ENCODE measurements at places on chromosomes 12 and 14. TPM values are rescaled to one million over a fixed set of nuclear protein-coding genes. Genes with fewer than 3 reads are reported as not detected.

DNA sequence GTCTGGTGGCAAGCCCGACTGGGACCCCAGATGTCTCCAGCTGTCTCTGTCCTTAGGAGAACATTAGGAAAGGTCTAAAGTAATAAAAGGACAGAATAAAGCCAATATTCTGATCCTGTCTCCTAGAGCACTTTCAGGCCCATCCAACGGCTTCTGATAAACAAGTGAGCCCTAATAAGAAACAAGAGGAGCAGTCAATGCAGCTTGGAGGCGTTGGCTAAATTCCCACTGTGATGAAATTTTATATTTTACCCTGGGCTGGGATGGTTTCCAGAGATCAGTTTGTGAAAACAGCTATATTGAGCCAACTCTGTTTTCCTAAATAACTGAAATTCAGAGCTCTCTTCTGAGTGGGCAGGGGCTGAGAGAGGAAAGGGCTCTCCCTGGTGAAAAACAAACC is 55.5 kb upstream of the SRRM4 start:
- DNase-seq, result no peak

GRCh38 chr14:75023108-75023507 is 20.4 kb downstream of the EIF2B2 start:
- no peak for DNase-seq

Gene GDF11
- polyA plus RNA-seq, result 17.4 TPM

DNA sequence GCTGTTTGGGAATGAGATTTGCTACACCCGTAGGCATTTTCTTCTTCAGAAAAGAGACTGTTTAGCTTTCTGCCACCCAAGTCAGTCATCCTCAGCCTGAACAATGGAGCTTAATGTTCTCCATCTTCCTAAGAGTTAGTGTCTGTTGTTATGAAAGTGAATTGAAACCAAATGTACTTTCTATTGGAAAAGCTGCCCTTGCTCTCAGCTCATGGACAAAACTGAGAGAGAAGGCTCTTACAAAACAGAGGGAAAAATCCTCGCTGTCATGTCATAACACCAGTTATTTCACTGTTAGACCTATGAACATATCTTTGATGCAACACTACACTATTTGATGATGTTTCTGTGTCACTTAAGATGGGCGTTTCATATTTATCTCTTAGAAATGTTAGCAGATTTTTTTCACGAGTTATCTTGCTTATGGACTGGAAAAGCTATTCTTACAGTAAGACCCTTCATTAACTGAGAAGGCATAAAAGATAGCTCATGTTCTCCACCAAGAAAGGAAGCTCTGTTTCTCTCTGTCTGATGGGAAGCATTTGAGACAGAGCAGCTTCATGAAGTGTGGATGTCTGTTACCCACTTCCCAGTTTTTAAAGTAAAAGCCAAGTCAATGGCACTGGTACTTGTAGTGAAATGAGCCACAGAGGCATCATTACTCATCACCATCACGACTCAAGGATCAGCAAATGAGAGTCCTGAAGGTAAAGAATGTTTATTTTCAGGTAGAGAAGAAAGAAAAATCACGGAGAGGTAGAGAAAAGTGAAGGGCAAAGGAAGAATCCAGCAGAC is 483.9 kb downstream of the ZFP36L1 start:
- DNase-seq, result no peak

GRCh38 chr12:109943811-109944210 is 43.7 kb downstream of the TCHP start:
- DNase-seq, result no peak

DNA sequence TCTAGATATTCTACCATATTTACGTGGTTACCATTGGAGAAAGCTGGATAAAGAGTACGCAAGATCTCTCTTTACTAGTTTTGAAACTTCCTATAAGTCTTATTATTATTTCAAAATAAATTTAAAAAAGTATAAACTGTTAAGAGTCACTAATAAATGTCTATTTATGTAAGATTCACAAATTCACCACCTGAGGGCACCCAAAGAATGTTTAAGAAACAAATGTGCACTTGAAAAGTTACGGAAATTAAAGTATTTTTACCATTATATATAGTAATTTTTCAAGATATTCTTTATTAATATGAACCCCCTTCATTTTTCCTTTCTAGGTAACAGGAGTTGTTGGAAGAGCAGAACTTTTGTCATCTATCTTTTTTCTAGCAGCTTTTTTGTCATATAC is 11.9 kb downstream of the TMTC3 start:
- no peak for DNase-seq

DNA sequence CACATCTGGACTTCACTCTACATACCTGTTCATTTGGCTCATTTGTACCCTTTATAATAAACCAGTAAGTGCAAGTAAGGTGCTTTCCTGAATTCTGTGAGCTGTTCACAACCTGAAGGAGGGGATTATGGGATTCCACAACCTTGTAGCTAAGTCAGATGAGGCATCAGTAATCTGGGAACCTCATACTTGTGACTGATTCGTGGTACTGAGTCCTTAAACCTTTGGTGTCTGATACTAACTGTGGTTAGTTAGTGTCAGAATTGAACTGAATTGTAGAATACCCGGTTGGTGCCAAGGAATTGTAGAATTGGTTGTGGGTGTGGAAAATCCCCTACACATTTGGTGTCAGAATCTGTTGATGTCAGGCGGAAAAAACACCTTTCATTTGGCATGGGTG is 83.4 kb downstream of the TMX1 start:
- no peak for DNase-seq

GRCh38 chr12:28787151-28787550 is 361.9 kb upstream of the FAR2 start:
- DNase-seq, result no peak

- no peak for DNase-seq
Observed at GRCh38 chr14:61485661-61486060, 164.3 kb downstream of the PRKCH start.

DNA sequence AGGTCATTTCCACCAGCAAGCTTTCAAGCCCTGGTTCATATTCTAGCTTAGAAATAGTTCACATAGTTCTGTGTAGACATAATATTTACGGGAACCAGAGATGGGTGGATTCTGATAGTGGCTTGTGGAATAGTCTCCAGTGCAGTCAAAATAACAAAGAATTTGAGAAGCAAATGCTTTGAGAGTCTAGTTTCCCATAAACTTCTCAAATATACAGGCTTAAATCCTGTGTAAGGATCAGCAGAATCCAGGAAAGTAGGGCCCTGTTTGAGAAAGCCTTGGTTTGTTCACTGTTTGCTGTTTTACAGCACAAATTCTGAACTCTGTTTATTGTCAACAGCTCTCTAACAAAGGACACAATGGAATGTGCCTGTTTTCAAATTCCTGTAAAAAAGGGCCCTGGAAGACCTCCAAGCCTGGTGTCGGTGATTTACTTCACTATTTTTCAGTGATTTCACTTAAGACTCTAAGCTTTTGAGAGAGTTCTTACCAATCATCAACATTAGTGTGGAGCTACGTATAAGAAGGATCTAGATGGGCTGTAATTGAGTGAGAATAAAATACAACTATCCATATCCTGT is 11.4 kb upstream of the FOS start:
- peak; percentile 59 for DNase-seq

DNA sequence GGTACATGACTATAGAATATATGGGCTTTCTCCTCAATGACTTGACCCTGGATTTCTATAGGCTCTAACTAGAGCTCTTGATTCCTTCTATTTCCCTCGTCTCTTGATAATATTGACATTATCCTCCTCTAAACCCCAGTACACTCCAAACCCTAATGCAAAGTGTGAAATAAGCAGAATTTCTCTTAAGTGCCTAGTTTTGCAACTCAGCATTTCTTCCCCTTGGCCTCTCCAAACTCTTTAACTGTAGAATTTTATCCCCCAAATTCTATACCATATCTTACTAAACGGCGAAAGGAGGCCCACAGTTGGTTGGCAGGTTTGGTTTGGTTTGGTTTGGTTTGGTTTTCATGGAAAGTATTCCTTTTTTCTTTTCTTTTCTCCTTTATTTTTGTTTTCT is 498.7 kb downstream of the CCER1 start:
- DNase-seq, result no peak

- DNase-seq, result no peak
Observed at GRCh38 chr12:73598626-73599025, 939.0 kb upstream of the ATXN7L3B start.

Gene RBP5
- 22.5 TPM for polyA plus RNA-seq

DNA sequence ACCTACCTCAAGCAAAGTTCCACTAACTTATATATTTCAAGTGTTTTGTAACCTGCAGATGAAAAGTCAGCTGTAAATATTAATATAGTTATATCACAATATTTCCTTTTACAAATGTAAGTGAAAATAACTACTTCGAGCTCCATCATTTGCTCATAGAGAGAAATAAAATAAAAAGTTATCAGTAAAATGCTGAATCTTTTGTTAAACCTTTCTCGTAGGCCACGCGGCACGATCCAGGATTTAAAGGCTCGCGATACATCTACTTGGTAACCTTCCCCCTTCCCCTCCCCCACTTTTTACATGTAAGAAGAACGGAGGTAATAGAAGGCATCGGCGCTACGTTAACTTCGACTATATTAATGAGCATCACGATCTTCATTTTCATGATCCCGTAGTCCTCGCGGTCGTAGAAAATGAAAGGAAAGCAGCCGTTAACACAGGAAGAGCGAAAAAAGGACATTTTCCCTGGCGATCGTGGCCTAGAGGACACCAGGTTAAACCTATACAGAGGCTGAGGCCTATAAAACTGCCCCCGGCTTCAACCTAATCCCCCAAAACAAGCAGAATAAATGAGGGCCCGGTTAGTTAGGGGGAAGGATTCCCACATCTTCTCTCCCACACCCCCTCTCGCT is 508 bp downstream of the HNRNPC start:
- DNase-seq, result peak; percentile 71

DNA sequence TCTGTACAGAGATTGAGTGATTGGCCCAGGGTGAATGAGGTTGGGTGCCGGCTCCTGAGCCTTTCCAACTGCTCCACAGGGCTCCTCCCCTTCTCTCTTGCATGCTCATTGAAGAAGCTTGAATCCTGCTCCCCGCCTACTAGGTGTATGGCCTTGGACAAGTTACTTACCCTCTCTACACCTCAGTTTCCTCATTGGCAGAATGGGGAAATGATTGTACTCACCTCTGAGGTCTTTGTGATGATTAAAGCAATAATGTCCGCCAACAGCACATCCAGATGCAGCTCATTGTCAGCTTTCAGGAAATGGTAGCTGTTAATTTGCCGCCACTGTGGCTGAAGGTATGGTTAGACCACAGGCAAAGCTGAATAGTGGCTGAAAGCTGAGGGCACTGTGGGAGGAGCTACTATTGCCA is 174.1 kb downstream of the CRADD start:
- DNase-seq, result no peak

DNA sequence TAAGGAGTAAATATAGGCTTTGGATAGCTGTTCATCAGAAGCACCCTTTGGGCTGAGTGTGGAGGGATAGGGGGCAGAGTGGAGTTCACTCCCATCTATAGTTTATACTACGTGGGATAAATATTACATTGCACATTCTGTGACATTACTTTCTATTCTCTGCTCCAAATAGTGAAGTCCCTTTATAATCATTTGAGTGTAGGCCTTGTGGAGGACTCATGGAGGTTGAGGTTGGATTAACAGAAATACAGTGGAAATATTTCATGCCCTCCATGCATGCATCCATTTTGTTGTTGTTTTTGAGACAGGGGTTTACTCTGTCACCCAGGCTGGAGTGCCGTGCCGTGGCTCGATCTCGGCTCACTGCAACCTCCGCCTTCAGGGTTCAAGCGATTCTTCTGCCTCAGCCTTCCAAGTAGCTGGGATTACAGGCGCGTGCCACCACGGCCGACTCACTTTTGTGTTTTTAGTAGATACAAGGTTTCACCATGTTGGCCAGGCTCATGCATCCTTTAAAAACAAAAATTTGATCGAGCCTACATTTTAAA is 1.4 kb downstream of the CHPT1 start:
- DNase-seq, result no peak

DNA sequence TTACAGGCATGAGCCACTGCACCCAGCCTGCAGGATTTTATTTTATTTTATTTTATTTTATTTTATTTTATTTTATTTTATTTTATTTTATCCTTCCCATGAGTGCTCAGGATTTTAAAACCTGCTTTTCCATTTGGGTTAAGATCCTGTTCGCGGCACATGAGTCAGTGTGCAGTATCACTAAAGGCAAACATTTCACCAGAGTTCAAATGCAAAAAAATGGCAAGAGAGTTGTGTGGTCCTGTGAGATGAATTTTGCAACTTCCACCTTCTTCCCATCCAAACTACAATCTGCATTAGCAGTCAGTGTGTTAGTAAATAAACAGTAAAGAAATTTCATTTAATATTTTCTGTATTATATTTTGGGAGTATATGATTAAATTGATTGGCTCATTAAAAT is 29.0 kb downstream of the MOAP1 start:
- no peak for DNase-seq

- peak; percentile 25 for DNase-seq
Observed at GRCh38 chr12:3726456-3726855, 26.5 kb downstream of the CRACR2A start.

Gene ALKBH2
- polyA plus RNA-seq, result 25.5 TPM

GRCh38 chr14:64704743-64705380 is 638 bp downstream of the PLEKHG3 start:
- no peak for DNase-seq

DNA sequence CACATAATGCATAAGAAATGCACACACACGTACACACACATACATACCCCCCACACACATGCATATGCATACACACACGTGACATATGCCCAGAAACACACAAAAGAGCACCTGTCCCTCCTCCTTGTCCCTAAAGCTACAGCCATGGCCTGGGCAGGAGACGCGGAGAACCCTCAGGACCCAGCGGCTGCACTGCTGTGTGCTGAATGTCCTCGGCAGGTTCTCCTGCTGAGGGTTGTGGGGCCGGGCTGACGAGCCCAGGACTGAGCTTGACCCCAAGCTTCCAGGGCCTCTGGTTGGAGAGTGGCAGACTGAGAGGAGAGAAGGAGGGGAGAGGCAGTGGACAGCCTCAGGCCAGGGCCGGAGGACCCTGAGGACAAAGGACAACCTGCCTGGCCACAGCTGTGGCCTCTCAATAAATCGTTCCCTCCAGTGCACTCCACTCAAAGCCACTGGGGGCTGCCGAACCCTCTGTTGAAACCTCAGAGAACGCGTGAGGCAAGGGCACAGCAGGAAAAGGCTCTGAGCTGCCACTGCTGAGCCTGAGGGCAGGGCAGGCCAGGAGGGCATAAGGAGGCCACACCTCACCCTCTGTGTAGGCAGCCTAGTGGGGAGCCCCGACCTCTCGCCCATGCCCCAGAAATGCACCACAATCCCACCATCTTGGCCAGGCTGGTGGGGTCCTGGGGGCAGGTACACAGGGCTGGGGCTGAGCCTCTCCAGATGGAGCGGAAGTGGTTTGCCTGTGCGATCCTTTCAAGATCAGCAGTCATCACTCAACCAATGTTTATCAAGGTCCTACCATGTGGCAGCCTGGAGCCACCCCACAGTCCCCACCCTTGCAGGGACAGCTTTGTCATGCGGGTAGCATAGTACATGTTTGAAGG is 3.1 kb downstream of the CACNA2D4 start:
- no peak for DNase-seq

- DNase-seq, result no peak
Observed at GRCh38 chr12:2627076-2627834, 167.5 kb upstream of the FKBP4 start.

- no peak for DNase-seq
Observed at GRCh38 chr12:124573839-124574786, 6.7 kb upstream of the NCOR2 start.

Measured in left lung (tissue), 14 donors.